IPS DF 6.9 (cell line): ENCODE measurements at places on chromosomes 4 and X.

- no peak for DNase-seq
These were observed 204.7 kb downstream of the BMPR1B start for GRCh38 chr4:94962484-94962883.

GRCh38 chr4:188377816-188378215 is 238.6 kb downstream of the TRIML1 start:
- DNase-seq: no peak

DNA sequence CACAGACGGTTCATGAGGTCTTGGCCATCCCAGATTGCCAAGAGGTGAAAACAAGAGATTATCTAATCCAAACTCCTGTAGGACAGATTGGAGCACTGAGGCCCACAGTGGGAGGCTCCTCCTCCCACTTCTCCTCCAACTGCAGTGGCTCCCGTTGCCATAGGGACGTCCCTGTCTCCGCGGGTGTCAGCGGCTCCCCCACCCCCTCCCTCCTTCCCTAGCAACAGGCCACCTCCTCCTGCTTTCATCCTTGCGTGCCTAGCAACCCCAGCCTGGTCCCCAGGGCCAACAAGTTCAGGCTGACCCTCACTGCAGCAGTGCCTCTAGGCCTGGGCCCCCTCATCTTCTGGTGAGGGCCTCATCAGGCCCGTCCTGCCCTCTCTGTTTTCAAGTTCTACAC is 6.8 kb upstream of the IQSEC2 start:
- no peak for DNase-seq

GRCh38 chr4:81665649-81666048 is 193.9 kb upstream of the RASGEF1B start:
- DNase-seq: no peak

DNA sequence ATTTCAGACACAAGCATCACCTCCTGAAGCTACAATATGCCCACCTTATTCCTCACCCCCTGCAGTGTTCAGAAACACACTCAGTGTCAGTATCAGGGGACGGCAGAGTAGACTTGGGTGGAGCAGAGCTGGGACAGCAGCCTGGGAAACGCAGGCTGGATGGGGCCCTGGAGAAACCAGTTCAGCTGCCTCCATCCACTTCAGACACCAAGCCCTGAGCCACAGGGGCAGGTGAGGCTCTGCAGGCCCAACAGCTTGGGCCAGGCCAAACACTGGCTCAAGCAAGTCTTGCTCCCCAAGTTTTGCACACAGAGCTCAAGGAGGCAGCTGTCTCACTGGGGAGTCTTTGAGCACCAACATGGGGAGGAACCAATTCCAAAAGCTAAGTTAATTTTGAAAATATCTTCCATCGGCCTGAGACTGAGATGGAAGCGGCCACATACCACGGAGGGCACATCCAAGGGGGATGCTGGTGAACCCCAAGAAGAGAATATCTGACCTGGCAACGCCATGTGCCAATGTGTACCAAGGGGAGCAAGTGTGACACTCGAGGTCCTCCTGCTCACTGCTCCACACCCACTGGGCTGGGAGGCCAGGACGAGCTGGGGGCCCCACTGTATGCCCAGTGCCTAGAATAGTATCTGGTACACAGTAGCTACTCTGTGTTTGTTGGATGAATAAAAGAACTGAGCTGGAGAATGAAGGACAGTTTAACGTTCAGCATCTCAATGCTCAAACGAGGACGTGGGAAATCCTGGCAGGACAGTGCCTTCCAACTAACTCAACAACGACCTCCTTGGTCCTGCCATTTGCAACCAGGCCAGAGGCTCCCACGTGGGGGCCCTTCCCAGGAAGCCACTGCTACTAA is 45.6 kb downstream of the PPP2R2C start:
- DNase-seq: no peak

DNA sequence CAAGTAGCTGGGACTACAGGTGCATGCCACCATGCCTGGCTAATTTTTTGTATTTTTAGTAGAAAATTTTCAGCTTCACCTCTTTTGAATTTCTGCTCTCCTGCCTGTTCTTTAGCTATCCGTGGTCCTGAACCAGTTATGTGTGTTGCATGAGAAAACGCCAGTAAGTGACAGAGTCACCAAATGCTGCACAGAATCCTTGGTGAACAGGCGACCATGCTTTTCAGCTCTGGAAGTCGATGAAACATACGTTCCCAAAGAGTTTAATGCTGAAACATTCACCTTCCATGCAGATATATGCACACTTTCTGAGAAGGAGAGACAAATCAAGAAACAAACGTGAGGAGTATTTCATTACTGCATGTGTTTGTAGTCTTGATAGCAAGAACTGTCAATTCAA is 13.9 kb downstream of the ALB start:
- no peak for DNase-seq

DNA sequence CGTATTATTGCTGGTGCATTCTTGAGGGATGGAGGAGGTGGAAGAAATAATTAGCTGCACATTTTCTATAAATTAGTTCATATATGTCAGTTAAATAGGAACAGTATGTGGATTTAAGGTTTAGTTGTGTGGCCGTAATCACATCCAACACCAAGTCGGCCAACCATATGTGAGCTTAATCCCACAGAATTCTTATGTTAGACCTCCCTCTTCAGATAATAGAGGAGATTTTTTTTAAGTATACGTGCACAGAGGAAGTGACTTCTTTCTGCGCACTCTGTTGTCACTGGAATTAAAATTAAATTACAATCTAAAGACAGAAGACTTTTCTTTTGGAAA is 2.1 kb downstream of the SEPTIN11 start:
- DNase-seq: no peak

DNA sequence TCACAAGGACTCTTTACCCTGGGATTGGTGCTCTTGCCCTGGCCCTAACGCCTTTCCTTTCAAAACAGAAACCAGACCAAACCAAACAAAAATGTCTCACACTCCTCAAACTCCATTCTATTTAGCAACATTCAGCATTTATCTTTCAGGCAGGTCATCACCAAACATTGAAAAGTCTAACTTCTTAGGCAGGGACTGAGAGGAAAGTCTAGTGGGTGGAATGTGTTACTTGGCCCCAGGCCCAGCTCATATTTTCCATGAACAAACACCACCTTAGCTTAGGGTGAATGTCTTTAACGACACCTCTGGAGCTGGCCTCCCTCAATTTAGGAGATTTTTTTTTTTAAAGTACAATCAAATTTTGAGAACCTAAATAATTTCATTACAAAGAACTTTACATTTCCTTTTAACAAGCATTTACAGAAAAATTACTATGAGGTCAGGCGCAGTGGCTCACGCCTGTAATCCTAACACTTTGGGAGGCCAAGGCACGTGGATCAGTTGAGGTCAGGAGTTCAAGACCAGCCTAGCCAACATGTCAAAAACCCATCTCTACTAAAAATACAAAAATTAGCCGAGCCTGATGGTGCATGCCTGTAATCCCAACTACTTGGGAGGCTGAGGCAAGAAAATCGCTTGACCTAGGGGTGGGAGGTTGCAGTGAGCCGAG is 10.2 kb upstream of the N4BP2 start:
- DNase-seq: no peak

GRCh38 chrX:140526171-140526570 is 21.3 kb upstream of the SOX3 start:
- DNase-seq: no peak

GRCh38 chrX:68997911-68998310 is 167.3 kb downstream of the PJA1 start:
- DNase-seq: no peak

DNA sequence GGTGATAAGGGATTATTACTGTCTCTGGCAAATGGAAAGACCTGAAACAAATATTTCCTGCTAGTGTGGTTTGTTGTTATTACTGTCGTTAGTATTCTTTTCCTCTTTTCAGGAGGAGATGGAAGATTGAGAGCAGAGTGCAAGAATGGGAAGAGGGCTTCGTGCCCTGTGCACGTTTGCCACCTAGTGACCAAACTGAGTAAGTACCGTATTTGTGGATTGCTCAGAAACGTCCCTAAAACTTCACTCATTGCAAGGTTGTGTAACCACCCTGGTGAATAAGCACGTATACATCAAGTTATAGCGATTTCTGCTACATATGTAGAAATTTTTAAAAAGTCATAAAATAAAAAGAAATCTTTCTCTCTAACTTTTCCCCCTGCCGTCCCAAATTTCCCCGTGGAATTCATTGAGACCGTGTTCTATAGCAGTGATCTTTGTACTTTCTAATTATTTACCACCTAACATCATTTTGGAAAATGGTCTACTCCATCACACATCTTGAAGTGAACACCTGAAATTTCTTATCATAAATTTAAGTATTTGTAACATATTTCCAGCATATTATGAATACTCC is 24.3 kb downstream of the LINC00632 start:
- no peak for DNase-seq

DNA sequence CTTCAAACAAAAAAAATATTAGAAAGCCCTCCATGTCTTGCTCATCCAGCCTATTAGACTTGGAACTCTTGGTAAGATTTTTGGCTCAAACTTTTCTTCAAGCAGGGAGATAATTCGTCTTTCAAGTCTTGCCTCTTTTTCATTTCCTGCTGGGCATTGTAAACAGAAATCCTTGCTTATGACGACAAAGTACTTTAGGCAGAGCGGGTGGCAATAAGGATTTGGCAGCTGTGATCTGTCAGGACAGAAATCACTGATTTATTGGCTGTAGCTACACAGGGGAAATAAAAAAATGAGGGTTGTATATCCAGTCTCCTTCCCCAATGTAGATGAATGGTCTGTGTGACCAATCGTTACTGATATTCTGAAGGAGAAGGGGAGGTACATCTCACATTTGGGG is 121.6 kb downstream of the SLC4A4 start:
- no peak for DNase-seq

- DNase-seq: no peak
These were observed 911.5 kb downstream of the GLUD2 start for GRCh38 chrX:121958886-121959285.

DNA sequence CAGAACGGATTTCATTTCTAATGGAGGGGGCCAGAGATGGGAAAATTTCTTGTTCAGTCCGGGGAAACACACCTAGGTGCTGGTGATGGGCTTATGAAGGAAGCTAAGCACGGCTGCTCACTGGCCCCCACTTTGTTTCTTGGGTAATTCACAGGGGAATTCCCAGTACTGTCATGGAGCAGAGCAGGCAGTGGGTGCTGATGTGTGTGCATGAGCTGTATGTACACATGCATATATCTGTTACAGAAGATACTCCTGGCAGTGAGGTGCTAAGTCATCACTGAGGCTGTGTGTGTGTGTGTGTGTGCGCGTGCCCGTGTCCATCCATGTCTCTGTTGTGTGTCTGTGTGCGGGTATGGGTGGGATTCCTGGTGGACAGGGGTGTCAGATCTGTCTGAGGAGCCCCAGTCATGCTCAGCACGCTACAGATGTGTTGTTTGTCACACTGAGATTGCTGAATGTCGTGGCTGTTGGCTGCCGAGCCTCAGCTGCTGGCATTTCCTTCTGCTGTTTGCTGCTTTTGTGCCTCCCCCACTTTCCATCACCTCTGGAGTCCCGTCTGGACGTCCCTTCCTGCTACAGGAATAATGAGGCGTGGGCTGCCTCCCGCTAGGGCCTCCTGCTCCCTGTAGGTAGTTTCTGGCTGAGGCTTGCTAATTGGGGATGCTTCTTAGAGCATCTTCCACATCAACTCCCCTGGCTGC is 53.3 kb downstream of the JADE1 start:
- no peak for DNase-seq

DNA sequence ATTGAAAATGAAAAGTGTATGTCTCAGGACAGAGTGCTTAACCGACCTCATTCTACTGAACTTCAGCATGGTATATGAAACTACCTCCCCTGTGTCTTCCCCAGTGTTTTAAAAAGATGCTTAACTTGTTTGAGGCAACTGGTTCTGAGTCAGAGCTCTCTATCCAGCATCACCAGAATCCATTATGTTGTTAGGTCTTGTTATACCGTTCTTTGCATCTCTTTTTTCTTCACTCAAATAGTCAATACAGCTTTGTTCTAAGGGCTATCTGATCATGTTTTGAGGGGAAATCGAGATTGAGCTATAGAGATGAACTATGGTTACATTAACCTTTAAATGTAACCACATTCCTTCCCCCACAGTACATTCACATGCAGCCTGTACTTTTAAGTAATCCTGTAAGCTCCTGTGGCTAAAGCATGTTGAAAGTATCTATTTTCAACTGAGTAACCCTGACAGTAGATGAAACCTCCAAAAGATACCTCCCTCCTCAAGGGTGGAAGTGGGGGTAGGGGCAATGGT is 514.4 kb downstream of the RPA4 start:
- no peak for DNase-seq

- DNase-seq: no peak
These were observed 2.6 kb upstream of the LAS1L start for GRCh38 chrX:65537229-65537628.

DNA sequence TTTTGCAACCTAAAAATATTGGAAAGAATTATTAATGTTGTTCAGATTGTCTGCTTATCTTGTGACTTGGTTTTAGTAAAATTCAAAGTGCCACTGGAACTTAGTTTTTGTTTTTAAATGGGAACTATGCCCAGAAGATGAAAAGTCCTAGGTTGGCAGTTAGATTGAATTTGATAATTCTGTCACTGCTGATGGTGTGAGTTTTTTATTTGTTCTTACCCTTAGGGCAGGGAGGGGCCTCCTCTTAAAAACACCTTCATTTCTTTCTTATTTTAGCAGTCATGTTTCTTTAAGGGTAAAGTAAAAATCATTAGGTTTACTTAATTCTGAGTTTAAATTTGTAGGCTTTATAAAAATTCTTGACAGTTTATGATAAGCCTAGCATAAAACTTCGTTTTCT is 80.6 kb downstream of the AFF1 start:
- no peak for DNase-seq

DNA sequence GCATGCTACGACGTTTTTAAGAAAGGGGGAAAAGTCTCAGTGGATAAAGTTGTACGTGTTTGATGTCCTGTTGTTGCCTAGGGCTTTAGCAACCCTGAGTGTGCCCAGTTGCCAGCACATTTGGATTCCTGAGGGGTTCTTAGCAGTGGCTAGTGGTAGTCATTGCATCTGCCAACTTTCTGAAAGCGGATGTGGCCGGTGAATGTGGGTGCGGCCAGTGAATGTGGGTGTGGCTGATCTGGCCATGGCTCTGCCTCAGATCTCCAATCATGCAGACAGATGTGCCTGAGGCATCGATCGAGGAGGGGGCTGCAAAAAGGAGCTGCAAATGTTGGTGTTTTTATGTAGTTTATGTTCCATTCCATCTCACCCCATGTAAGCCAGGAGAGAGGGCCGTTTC is 41.5 kb upstream of the FAT1 start:
- no peak for DNase-seq

DNA sequence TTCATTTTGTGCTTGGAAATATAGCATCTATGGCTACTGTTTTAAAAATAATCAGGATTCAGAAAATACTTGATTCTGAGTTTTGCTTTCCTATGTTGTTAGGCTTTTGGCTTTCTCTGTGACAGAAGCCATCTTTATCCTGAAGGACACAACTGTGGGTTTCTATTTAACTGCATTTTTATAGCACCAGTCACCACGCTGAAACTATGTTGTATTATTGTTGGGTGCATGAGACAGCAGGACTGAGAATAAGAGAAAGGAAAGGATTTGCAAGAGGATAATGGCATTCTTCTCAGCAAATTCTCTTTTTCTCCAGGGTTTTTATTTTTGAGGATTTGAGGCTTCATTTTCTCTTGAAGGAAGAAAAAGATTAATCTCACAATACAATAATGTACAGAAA is 10.1 kb upstream of the NEUROG2 start:
- no peak for DNase-seq
